Neural cell (in vitro differentiated cells): ENCODE measurements at places on chromosomes 1 and 21. TPM values are rescaled to one million over a fixed set of nuclear protein-coding genes. Genes with fewer than 3 reads are reported as not detected.

The OR2M2 gene
- not detected in 2 replicates for polyA plus RNA-seq

The WDR26 gene
- polyA plus RNA-seq: 81.7 and 89.6 TPM in 2 replicates

The CLCA1 gene
- polyA plus RNA-seq: not detected in 2 replicates

The RBM11 gene
- polyA plus RNA-seq: 17.1 and 20.0 TPM in 2 replicates

The CFAP410 gene
- 36.0 and 36.5 TPM in 2 replicates for polyA plus RNA-seq
